ENCODE measurements at places on chromosomes 1 and 21.

- DNase-seq, result no peak
These were observed 783.2 kb upstream of the NEGR1 start for GRCh38 chr1:73065339-73066041.

- no peak for DNase-seq
These were observed 7.4 kb downstream of the YTHDF2 start for GRCh38 chr1:28744184-28744583.

- DNase-seq, result no peak
These were observed 22.1 kb upstream of the SSX2IP start for GRCh38 chr1:84712276-84712874.

DNA sequence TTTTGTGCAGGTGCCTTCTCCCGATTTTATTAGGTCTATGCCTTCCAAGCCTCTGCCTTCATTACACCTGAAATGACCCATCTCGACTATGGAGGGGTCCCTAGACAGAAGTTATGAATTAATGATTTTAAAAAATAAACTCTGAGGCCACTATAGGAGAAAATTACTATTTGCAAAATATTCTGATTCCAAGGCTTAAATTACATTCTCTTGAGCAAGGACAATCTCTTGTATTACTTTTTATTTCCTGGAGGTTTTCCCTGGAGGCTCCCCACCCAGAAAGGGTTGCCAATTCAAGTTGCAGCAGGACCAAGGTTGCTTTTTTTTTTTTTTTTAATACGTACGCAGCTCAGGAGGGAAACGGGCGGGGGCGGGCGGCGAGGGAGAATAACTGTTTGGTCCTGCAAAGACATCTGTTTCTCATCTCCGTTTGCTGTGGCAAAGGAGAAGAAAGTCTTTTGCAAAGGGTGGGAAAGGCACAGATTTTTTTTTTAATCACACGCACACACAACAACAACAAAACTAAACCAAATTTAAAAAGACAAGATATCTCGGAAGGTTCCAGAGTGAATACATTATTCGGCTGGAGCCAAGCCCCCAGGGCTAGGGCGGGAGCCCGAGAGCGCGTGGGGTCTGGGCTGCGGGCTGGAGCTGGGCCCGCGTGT, 618 bp upstream of the SERTAD4 start:
- no peak for DNase-seq

GRCh38 chr1:117612517-117613248, 6.8 kb downstream of the TENT5C start:
- no peak for DNase-seq

GRCh38 chr1:27504588-27505419, 14.8 kb upstream of the WASF2 start:
- no peak for DNase-seq

- DNase-seq, result no peak
These were observed 177.8 kb downstream of the EDEM3 start for GRCh38 chr1:184576822-184577221.

GRCh38 chr1:202802998-202803932, 5.0 kb downstream of the KDM5B start:
- no peak for DNase-seq

- DNase-seq, result no peak
These were observed 58.3 kb downstream of the MSH4 start for GRCh38 chr1:75855010-75855409.

GRCh38 chr1:37811027-37811655, 3.1 kb upstream of the YRDC start:
- peak; percentile 53 for DNase-seq
